ENCODE measurements at places on chromosomes 3 and 15.

DNA sequence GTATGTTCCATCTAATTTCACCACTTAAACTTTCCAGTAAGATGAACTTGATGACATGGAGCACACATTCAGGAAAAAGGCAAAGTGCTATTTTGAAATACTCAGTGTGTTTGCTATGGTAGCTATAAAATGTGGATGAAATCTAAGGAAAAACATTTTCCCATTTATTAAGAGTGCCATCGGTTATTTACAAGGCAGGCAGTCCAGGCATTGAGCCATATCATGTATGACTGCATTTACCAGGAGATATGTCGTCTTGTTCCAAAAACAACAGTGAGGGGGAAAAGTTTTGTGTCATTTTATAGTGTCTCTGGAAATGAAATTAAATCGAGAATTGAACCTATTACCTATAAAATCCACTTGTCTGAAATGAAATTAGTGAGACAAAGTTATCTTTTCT, 13.7 kb downstream of the ANXA2 start:
- no peak for DNase-seq

- DNase-seq: no peak
These were observed 29.9 kb upstream of the FLNB start for GRCh38 chr3:57978316-57978715.

GRCh38 chr3:167967257-167968036, 128.3 kb downstream of the GOLIM4 start:
- DNase-seq: no peak

DNA sequence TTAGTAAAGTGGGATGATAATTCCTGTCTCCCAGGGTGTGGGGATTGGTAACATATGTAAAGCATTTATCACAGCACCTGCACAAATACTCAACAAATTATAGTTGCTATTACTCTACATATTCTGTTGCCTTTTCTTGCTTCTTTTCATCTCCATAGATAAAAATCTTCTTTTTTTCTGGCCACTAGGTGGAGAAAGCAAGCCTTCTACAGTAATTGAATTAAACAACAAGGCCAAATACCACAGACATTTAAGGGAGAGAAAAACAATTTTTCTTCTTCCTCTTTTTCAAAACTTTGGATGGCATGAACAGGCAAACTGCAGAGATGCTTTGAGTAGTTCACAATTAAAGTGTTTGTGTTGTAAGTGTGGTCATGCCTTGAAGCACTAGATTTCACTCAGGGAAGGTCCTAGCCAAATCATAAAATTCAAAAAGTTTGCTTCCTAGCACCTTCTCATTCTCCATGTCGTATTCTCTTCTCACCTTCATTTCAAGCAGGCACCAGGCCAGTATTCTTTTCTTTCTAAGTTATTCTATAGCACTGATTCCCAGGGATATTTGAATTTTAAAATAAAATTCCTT, 493.4 kb upstream of the TGFBR2 start:
- DNase-seq: no peak

DNA sequence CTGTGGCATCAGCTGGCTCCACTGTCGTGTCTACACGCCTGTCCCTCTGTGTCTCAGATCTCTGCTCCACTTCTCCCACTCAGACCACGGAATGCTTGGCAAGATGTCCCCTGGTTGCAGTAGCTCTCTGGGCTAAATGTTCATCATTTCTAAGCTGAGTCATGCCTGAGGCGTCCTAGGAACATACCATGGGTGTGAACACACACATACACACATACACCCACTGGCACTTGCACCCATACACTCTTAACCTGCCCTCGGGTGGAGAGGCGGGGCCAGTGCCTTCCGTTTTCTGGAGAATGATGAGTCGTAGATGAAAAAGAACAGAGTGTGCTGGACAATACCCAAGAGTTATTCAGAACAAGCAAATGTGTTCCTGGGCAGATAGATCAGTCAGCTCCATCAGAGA, 72.4 kb downstream of the SENP2 start:
- no peak for DNase-seq

GRCh38 chr15:35293353-35294130, 208.4 kb upstream of the NANOGP8 start:
- no peak for DNase-seq

DNA sequence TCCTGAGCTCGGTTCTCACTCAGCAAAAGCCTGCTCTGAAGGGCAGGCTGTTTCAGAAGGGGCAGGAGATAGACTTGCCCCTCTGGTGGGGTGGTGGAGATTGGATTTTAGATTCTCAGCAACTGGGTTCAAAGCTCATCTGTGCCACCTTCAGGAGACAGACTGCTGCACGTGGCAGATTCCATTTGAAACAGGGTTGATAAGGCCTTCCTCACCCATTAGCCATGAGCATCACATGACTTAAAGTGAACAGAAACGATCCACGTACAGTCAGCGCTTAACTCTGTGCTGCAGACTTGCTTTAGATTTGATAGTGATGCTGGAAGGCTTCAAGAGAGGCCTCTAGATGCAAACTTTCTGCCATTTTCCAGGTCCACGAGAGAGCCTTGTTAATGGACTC, 35.0 kb upstream of the MGLL start:
- no peak for DNase-seq

DNA sequence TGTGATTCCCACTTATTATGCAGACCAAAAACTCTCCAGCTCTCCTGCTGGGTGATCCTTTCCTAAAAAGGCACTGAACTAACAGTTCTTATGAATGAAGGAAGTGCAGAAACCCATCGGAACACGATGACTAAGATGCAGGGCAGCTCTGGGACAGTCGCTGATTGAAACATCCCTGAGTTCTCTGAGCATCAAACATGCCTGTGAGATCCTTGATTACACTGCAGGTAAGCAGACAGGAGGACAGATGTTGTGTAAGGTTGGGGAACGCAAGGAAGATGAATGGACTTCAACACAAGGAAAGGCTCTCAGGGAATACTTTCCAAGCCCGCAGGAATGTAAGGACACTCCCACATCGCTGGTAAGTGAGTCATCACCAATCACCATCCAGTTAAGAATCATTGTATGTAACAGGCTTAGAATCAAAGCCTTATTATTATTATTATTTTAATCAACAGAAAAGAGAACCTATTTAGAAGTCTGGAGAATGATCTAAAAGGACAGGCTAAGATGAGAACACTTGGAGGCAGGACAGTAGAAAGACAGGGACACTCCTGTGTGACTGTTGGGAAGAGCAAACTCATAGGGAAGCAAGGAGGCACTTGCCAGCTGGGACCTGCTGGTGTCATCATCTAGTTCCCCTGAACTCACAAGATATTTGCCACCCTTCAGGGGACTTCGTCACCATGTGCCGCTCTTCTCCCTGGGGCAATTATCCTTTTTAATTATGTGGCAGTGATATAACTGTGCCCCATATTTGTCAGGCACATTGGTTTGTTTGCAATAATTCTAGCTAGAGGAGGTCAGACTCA, 26.0 kb downstream of the TMEM158 start:
- DNase-seq: no peak

DNA sequence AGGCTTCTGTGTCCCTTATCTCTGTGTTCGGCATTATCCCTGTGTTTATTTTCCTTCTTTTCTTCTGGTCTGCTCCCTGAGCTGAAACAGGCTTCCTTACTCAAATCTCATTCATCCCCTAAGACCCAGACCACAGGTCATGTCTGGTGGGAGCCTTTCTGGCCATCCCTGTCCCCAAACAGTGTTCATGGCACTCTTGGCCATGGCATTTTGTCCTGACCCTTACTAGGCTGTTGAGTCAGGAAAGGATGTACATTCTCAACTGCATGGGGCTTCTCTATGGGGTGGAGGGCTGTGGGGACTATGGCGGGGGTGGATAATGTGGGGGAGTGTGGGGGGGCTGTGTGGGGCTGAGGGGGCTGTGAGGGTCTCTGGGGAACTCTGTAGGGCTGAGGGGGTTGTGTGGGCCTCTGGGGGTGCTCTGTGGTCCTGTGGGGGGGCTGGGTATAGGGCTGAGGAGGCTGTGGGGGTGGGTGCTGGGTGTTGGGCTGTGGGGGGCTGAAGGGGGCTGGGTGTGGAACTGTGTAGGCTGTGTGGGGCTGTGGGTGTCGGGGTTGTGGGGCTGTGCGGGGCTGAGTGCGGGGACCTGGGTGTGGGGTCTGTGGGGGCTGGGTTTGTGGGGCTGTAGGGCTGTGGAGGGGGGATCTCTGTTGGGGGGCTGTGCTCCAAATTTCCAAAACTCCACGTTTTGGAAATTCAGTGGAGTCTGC, 64.3 kb downstream of the KLF13 start:
- no peak for DNase-seq

DNA sequence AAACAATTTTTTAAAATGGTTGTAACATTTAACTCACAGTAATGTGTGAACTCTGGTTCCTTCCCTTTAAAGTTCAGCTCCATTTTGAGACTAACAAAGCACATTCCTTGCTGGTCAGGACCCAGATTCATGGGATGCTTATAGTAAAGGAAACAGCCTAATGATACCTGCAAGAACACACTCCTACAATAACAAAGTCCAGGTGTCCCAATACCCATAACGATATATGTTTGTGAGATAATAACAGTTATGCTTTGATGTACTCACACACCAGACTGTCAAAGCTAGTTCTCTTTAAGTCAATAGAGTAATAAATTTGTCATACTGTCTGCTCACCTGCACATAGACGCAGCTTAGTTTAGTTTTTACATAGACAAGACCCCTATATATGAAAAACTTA, 15.9 kb upstream of the CCDC50 start:
- no peak for DNase-seq

- DNase-seq: peak; percentile 15
These were observed 4.1 kb upstream of the GCSAM start for GRCh38 chr3:112136959-112137693.

DNA sequence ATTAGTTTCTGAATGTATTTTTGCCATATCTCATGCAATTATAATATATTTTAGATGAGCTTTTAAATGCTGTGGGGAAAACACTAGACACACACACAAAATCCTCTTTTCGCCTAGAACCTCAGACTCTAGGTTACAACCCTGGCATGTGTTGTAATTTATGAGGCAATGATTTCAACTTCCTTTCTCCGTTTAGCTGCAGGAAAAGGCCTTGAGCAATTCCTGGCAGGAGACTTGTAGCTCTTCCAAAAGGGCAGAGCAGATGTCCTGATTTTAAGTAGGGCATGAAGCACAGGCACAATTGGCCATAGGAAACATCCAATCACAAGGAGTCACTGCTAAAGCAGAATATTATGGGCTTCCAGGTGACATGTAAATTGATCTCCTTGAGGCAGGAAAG, 82.0 kb downstream of the GPR156 start:
- no peak for DNase-seq
